ENCODE measurements at places on chromosomes 5 and 9. TPM values are rescaled to one million over a fixed set of nuclear protein-coding genes. Genes with fewer than 3 reads are reported as not detected.

Gene GPR151
- total RNA-seq: not detected

Gene CFAP77
- not detected for total RNA-seq

Gene KIF4B
- not detected for total RNA-seq

Gene ADAMTSL2
- not detected for total RNA-seq

Gene TARS1
- 469 TPM for total RNA-seq

Gene DCANP1
- not detected for total RNA-seq

Gene PCDHA4
- 0.16 TPM for total RNA-seq

Gene IL9
- total RNA-seq: not detected

Gene CTXN3
- not detected for total RNA-seq

Gene ZNG1E
- total RNA-seq: 73.9 TPM

Gene ZNF354C
- total RNA-seq: 3.9 TPM

Gene PRSS3
- total RNA-seq: 1.4 TPM

All from MCF 10A (cell line).